Placental epithelial cell (primary cell): ENCODE measurements at places on chromosomes 1 and 21. TPM values are rescaled to one million over a fixed set of nuclear protein-coding genes. Genes with fewer than 3 reads are reported as not detected.

Gene OR10Z1
- total RNA-seq = not detected in 2 replicates

Gene AMY1B
- not detected in 2 replicates for total RNA-seq

Gene OR10X1
- total RNA-seq = not detected in 2 replicates

Gene FOXD2
- under 0.01 TPM in 1 of 2 replicates, not detected in the other for total RNA-seq

Gene INPP5B
- total RNA-seq = 20.8 and 31.0 TPM in 2 replicates
